ENCODE measurements at places on chromosomes 3 and 15. TPM values are rescaled to one million over a fixed set of nuclear protein-coding genes. Genes with fewer than 3 reads are reported as not detected.

Gene FBXL2
- 7.2 TPM for total RNA-seq

Gene RBP2
- total RNA-seq, result not detected

Gene SKOR1
- total RNA-seq, result 0.35 TPM

Gene MDFIC2
- not detected for total RNA-seq

Gene RSL24D1
- total RNA-seq, result 43.5 TPM

Gene PLA2G4E
- not detected for total RNA-seq

GRCh38 chr3:147360646-147361453, 45.5 kb downstream of the ZIC4 start:
- no peak for DNase-seq

- no peak for DNase-seq
These were observed 7.8 kb downstream of the DNASE1L3 start for GRCh38 chr3:58202917-58203360.

DNA sequence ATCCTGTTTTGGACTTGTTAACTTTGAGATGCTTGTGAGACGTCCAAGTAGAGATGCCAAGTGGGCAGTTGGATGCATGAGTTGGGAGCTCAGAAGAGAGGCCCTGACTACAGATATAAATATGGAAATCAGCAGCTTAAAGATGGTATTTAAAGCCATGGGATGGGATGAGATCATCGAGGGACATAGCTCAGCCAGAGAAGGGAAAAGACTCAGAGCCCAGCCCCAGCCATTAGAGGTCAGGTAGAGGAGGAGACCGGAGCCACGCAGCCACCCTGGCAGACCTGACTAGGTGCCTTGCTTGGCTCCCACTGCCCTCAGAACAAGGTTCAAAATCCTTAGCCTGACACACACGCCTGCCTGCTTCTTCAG, 31.1 kb downstream of the ATP2B2 start:
- no peak for DNase-seq

DNA sequence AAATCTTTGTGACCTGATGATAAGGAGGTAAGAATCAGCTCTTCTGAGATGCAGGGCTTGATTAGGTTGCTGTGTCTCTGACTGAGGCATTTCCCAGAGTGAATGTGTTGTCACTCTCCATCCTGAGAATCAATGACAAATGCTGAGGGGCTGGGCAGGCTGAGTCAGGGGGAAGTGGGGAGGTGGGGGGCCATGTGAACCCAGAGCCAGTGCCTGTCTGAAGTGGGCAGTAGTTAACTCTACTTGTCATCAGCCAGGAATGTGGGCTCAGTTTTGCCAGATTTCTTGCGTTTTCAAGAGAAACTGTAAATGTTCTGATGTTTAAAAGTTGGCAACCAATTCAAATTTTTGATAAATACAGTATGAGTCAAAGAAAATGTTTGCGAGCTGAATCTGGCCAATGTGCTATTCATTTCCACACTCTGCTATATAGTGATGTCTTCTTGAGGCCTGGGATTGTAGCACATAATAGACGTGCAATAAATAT, 3.1 kb upstream of the BNC1 start:
- DNase-seq, result peak; percentile 96

DNA sequence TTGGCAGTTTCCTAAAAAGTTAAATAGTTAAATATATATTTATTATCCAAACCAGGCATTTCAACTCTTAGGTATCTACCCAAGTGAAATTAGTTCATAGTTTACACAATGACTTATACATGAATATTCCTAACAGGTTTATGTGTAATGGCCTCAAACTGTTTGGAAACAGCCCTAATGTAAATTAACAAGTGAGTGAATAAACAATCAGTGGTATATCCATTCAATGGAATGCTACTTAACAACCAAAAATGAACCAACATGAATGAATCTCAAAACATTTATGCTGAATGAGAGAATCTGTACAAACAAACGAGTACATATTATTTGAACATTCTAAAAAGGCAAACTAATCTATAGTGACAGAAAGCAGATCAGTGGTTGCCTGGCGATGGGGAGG, 33.5 kb downstream of the PRTG start:
- DNase-seq, result peak; percentile 15

- DNase-seq, result no peak
These were observed 92.1 kb upstream of the TSPAN3 start for GRCh38 chr15:77162872-77163633.

DNA sequence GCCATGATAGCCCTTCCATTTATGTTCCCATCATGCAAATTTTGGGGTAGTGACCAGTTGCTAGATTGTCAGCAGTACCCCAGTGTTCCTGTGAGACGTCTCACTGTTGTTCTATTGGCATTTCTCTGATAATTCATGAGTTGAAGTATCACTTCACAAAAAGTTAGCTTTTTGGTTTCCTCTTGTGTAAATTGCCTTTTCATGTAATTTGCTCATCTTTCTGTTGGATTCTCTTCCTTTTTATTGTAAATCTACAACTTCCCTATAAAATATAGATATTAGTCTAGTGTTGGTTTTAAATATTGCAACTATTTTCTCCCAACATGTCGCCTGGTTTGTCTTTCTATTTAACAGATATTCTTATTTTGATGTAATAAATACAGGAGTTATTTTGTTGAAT, 7.5 kb upstream of the A4GNT start:
- DNase-seq, result no peak

DNA sequence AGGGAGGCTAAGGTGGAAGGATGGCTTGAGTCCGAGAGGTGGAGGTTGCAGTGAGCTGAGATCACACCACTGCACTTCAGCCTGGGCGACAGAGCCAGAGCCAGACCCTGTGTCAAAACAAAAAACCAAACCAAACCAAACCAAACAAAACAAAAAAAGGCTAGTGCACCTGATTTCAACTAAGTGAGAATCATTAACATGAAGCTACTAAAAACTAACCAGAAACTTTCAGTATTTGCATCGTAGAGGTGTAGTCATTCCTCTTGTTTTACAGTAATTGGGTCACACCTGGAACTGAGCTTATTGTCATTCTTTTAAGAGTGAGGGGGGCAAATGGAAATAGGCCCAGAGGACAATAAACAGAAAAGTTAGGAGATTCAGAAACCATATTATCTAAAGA, 58.5 kb downstream of the ST6GAL1 start:
- DNase-seq, result no peak

DNA sequence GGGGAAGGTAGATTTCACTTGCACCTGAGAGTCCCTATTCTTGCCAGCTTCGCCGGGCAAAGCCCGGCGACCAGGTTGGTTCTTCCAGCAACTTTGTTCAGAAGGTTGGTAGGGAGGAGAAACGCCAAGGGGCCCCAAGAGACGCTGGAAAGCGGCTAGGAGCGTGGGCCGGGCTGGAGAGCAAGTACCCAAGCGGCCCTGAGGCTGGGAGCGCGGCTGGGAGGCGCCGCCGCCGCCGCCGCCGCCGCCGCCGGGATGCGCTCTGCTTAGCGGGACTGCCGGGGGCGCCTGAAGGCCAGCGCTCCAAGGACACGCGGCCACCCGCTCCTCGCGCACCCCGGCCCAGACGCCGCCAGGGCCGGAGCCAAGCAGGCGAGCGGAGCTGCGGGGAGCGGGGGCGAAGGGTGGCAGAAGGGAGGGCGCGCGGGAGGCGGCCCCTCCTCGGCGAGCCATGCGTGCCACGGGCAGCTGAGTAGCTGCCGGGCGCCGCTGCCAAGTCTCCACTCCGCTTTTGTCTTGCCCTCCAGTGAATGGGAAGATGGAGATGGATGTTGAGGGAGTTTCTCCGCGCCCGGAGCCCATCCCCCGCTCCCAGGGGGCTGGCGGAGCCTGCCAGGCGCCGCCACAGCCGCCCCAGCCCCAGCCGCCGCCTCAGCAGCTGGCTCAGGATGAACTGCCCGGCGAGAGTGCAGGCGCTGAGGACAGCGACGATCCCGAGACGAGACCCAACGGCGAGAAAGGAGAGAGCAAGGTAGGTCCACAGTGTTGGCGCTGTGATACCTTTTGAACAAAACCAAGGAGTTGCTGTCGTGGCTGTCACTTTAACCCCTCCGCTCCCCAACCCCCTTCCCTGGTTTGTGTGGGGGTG, 227.4 kb upstream of the AZI2 start:
- no peak for DNase-seq

DNA sequence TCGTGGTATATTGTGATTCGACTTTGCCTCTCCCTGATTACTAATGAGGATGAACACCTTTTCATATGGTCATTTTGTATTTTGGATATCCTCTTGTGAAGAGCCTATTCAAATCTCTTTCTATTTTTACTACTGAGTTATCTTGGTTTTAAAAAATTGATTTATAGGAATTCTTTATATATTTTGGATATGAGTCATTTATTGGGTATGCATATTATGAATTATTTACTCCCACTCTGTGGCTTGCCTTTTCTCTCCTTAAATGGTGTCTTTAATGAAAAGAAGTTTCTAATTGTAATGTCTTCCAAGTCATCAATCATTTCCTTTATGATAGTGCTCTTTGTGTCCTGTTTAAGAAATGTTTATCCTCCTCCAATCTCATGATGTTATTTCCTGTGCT, 191.5 kb upstream of the DPH6 start:
- DNase-seq, result peak; percentile 63

- no peak for DNase-seq
These were observed 189.4 kb downstream of the UBE3A start for GRCh38 chr15:25249236-25250010.

DNA sequence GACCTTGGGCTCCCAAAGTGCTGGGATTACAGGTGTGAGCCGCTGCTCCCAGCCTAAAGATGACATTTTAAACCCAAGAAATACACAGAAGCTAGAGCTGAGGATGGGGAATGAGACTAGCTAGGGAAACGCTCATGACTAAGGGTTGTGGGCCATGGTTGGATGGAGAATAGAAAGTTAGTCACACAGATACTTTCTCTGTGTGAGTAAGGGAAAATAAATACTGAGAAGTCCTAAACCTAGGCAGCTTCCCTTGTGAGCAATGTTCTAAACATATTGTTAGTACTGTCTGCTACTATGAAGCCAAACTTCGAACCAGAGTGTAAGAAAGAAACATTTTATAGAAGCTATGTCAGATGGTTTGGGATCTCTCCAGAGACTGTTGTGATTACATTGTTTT, 304.8 kb upstream of the STAC start:
- peak; percentile 83 for DNase-seq

DNA sequence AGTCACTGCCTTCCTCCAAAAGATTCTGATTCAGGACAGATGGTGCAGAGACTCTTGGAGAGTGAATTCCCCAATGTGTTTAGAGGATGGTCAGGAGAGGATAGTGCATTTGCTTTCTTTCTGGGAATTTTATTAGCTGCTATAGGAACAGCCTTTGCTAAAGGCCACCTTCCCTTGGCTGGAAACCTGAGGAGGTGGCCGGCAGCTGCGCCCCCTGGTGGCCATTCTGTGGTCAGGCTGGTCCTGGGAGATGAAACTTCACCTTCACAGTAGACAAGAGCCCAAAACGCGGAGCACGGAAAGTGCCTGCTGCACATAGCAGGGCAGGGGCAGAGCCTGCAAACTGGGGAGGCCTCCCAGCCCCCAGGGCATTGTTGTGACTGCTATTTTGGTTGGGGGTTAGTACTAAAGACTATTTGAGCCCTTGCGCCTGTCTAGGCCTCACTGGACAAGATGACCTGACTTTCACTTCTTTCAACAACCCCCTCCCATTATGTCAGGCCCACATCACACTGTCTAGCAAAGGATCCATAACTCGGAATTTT, 34.3 kb downstream of the SEC22C start:
- peak; percentile 76 for DNase-seq

GRCh38 chr15:31214158-31214863, 112.3 kb upstream of the KLF13 start:
- no peak for DNase-seq

GRCh38 chr3:37214076-37214475, 39.7 kb upstream of the LRRFIP2 start:
- peak; percentile 43 for DNase-seq

DNA sequence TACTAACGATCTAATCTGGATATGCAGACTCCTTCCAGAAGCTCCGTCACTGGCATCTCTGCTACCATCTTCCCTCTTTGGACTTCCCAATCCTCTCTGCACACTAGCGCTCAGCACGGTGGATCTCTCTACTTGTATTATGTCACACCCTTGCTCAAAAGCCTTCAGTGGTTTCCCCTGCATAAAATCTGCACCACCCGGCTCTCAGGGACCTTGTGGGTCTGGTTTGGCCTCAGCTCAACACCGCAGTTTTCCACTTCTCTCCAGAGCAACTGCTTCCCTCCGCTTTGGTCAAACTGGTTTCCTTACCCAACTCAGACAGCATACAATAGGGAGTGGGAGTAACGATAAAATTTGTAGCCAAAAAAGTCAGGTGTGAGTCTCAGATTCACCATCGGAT, 30.7 kb upstream of the HES1 start:
- DNase-seq, result no peak

DNA sequence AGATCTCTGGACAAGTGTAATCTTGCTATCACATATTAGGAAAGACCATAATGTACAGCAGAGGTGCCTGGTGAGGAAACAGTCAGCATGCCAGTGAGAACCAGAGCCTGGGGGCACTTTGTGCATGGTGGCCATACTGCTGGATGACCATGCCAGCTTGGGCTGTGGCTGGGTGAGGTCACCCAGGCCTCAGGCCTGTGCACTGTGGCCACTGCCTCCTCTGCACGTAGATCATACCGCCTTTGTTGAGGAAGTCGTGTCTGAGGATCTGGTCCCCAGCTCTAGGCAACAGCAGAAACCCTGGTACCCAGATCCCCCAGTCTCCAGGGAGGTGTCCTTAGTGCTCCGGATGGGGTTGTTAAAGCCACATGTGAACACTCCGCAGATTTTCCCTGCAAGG, 38.9 kb downstream of the ZNF710 start:
- DNase-seq, result no peak

DNA sequence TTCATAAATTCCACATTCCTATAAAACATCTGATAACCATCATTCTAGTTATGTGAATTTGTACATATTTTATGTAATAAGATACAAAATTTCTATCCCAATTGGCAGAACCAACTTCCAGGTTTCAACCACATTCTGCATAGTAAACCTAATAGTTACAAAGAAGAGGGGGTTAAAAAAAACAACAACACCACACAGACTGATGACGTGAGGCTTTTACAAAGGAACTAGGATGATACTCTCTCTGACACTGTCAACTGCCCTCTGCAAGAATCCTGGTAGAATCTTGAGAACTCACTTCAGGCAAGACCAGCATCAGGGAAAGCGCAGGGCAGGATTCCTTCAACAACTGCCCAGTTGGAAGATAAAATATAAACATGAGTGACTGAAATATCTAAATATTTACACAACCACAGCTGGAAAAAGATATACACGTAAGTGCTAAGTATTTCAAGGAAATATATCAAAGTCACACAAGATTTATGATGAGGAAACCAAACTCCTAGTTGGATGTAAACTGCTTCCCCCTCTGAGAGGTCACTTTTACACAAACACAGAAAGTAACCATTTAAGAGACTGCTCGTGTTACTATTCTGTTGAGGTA, 816.4 kb downstream of the ROBO1 start:
- DNase-seq, result no peak

DNA sequence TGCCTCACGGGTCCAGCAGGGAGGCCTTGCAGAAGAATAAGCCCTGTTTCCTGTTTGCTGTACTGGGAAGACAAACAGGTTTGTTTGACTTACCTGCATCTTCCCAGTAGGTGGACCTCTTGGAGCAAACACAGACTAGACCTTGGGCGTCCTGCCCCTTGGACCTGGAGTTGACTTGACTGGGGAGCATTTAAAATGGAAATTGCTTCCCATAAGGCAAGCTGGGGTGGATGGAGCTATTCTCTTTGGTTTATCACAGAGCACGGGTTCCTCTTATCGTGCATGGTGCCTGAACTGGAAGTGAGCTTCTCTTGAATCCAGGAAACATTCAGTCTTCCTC, 151.4 kb downstream of the RPLP1 start:
- DNase-seq, result peak; percentile 70

- DNase-seq, result peak; percentile 76
These were observed 2.5 kb downstream of the NBEAL2 start for GRCh38 chr3:46981932-46982471.

Measured in PC-3 (cell line).